M059J (cell line): ENCODE measurements at places on chromosomes 6 and 20. TPM values are rescaled to one million over a fixed set of nuclear protein-coding genes. Genes with fewer than 3 reads are reported as not detected.

- no peak for DNase-seq
Observed at GRCh38 chr20:50415021-50415515, 95.1 kb upstream of the PTPN1 start.

DNA sequence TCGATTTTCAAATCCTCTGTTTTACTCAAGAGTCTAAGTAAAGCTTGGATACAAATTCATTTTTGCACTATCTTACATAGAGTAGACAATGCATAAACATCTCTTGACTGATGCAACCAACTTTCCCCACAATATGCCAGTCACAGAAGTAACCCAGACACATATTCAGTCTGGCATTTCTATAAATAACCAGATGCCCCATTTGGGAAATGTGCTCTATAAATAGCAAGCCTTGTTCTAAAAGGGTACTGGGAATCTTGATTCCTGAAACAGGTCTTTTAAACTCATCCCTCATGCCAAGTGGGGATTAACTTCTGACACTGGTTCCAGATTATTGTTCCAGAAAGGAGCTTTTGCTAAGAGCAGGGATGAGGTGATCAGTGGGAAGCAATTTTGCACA is 411.7 kb downstream of the EPM2A start:
- DNase-seq = peak; percentile 16

DNA sequence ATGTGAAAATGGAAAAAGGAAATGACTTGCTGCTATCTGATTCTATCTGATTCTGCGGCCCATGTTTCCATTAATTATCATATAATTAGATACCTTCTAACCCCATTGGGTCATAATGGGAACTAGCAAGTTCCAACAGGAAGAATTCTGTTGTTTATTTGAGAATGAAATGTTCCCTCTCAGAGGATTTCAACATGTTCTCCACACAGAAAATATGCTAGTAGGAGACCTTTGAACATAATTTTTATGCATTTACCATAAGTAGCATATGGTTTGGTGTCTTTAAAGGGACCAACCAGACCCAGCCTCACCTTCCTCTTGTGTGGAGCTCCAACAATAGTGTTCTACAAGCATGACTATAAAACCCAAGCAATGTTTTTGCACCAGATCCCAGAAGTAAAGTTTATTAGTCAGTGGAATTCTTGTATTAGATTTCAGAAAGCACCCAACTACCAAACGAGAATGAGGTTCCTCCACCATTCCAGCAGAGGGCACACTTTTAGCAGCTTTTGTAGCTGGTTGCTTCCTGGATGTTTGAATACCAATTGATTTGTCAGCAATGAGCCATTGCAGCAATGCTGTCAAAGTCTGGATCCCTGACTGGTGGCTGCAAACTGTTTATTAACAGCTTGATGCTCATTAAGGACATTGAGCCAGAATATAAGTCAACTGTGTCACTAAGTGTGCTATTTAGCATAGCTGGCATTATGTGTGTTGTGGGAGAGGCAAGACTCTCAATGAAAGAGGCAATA is 143.6 kb upstream of the GJE1 start:
- peak; percentile 85 for DNase-seq

DNA sequence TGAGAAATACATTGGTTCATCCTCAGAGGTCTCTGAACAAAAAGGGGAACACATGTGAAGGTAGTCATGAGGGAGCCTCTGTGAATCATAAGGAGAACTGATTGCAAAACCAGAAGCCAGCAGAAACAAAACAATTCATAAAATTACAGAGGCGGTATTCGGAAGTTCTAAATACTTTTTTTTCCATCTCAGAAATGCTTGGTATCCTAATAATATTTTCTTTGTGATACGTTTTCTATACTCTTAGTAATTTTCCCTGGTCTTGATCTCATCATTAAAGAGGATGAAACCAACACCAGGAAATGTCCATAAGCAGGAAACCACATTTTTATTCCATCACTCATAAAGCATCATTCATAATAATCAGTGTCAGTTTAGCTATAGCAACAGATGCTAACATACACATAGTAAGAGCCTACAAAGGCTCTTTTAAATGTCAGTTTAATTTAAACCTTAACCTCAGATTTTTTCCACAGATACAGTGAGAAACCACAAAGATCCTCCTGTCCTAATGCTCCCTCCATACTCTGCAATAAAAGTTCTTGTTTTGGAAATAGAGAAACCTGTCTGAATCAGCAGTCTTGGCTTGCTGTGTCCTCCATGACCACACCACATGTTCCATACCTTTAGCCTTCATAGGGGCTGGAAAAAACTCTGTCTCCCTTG is 29.2 kb downstream of the SGK1 start:
- DNase-seq = peak; percentile 95

DNA sequence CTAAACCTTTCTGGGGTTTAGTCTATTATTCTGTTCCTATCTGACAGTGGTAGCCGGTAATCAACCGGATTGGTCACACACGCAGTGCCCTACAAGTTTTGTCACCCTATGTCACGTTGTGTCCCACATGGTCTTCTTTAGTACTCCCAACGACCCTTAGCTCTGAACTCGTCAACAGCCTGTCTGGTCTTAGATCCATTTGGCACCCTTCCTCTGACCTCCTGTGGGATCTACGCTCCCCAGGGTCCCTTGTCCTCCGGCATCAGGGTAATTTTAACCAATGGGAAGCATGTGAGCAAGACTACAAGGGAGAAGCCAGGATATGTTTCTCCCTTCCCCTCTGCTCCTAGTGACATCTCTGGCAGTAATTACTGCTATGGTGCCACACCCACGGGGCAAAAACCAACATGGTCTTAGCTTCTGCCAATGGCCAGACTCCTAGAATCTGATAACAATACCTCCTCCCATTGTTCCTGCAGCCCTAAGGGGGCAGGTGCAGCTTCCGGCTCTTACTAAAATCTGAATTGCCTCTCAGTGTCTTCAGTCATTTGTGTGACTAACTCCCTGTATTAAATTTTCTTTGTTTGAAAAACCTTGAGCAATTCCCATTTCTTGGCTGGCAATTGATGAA is 56.6 kb downstream of the MAFB start:
- DNase-seq = no peak

The MRPS26 gene
- 82.8 and 98.3 TPM in 2 replicates for total RNA-seq
